Fibroblast of the aortic adventitia (primary cell): ENCODE measurements at places on chromosomes 1 and 21.
A peak's percentile ranks its signal among the peaks of the same experiment; 100 is the strongest.

DNA sequence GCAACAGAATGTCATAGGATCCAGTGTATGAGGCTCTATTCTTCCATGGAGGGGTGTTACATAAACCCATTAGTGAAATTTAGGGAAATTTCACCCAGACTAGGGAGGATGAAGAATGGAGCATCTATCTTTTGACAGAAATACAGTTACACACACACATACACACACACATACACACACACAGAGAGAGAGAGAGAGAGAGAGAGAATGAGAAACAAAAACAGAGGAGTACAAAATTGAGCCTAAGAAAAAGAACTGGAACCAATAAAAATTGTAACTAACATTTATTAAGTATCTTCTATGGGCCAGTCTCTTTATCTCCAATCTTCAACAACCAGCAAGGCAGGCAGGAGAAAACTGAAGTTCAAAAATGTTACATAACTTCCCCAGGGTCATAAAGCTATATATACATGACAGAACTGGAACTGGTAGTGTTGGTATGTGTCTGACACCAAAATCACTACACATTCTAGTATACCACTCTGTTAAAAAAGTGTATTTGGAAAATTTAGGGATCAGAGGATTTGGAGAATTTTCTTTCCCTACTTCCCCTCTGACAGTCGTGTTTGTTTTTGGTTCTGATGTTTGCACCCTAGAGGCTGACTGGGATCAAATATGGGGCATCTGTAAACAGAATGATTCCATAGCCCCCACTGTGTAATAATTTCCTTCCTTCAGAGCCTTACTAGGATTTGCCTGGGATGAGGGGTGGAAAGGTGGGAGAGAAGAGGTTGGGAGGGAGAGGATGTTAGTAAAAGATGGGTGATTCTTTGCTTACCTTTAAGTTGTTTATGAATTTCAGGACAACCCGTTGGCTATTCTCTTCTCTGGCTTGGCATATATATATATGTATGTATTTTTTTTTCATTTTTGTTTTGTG, 1.0 kb upstream of the ZFYVE9 start:
- DNase-seq, result peak; percentile 10

- DNase-seq, result no peak
Measured at GRCh38 chr1:31765041-31765467, 914 bp upstream of the ADGRB2 start.

DNA sequence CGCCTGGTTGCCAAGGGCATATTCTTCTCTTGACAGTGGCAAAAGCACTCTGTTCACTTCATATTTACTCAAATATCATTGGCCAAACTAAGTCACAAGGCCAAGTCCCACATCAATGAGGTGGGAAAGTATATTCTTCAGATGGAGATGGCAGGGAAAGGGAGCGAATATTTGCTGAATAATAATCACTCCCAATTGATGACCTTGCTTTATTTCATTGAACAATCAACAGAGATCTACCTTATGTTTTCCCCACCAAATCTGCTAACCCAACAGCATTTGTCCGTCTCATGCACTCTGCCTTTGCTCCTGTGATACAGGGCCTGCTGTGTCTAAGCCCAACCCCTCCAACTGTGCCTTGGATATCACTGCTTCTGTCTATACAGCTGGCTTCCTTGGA, 45.2 kb upstream of the PCP4 start:
- DNase-seq, result no peak

- peak; percentile 1 for DNase-seq
Measured at GRCh38 chr1:43152866-43153265, 19.2 kb downstream of the EBNA1BP2 start.

DNA sequence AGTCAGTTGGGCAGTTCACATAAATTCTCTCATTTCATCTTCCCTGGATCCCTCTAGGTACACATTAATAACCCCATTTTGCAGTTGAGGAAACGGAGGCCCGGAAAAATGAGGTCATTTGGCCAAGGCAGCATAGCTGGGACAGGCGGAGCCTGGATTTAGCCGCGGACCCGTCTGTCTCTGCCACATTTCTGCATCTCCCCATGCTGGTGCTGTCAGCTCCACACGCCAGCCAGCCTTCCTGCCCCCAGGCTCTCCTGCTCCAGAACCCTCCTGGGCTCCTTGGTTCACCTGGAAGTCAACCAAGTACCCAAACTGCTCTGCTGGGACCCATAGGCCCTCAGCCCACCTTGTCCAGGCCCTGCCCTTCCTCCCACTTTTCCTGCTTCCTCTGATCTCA, 7.6 kb downstream of the FOXO6 start:
- no peak for DNase-seq
